A172 (cell line): ENCODE measurements at places on chromosomes 5 and 9.
A peak's percentile ranks its signal among the peaks of the same experiment; 100 is the strongest.

GRCh38 chr5:137735555-137736284 is at the start of gene KLHL3:
KLHL3 (minus strand) TSS chr5:137736089; CDS start chr5:137735646, 443 bp downstream.
- DNase-seq = no peak

GRCh38 chr5:150690760-150691159 is 10.1 kb downstream of the RBM22 start:
- no peak for DNase-seq

DNA sequence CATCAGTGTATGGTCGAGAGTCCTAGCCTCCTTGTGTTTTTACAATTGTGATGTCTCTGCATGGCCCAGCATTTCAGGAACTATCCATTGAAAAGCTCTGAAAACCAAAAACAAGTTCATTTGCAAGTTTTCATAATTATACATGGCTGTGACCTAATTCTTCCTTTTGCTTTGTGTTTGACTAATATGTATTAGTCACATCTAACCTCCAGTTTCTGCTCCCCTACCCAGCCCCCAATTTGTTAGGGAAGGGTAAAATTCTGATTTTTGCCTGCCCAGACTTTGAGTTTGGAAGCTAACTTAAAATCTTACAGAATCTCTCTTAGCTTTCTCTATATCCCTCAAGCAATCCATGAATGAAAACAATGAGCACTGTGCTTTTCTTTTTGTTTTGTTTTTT is 128.2 kb upstream of the SEMA6A start:
- DNase-seq = no peak

DNA sequence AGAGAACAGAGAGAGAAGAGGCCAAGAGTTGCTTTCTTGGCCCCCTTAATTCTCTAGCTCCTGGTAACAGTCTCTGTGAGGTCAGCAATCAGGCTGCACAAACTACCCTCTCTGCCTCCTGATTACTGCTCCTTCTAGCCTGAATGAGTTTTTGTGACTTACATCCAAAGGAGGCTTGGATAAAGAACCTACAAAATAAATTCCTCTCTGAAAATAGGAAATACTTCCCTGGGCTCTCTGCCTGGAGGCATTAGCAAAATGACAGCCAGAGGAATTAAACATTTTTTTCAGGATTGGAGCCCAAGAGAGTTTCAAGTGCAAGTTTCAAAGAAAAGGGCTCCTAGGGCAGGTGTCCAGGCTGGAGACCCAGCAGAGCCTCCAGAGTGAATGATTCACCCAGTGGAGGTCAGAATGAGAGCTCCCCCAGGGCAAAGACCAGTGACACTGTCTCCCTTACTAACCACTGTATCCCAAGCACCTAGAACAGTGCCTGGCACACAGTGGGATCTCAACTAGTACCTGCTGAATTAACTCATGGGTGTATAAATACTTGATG is 162.5 kb downstream of the SPOCK1 start:
- no peak for DNase-seq

- no peak for DNase-seq
Observed at GRCh38 chr5:136075466-136075891, 46.7 kb downstream of the TGFBI start.

DNA sequence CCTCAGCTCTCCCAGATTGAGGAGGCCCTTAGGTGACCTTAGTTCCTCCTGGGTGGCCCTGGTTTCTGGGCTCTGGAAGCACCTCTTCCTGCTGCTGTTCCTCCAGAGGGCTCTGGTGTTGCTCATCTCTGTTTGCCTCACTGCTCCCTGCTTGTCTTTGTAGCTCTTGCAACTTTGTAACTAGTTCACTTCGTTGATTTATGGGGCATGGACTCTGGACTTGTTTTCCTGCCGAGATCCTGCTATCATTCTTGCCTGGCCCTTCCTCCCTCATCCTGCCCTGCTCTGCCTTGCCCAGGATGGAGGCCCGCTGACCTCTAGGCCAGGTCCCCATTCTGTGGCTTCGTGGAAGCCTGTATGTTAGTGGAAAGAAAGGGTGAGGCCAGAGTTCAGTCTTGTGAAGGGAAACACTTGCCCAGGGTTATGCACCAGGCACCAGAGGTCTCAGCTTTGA is 169.3 kb downstream of the MACROH2A1 start:
- no peak for DNase-seq

DNA sequence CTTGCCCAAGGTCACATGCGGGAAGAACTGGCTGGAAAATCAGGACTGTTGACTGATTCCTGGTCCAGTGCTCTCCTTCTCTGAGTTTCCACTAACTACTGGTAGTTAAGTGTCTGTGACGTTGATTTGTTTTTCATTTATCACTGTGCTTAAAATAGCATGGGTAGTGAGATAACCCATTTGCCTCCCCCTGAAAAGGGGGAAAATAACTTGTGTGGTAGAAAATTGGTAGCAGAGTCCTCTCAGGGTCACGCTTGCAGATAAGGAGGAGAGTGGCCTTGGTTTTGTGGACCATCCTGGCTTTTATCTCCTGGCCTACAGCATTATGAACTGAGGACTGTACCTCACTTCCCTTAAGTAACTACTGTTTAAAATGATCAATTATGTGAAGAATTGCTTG is 10.9 kb downstream of the FUBP3 start:
- DNase-seq = no peak

DNA sequence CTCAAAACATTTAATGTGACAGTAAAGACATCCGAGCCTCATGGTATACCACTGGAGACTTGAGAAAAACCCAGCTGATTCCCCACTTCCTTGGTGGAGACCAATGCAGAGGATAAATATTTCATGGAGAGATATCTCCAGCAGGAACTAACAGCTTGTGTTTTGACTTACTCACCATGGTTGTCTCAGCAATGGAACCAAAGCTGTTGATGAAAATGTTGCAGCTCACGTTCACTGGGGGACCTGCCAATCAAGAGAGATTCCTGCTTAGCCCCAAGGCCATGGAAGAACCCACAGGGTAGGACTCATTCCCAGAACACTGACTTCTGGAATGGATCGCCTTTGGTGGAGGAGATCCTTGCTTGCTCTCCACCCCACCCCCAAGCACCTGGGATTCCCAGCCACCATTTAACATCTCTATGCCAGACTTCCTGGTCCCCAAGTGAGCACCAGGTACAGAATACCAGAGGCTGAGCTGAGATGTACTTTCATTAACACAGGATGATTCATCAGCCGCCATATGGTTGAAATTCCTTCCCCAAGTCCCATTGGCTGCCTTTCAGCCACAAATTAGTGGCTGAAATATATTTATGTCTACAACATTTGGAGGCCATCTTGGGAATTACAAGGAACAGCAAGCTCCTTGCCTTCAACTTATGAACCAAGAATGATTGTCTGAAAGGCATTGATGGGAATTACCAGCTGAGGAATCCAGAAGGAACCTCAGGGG is 37.9 kb downstream of the GLRA1 start:
- DNase-seq = peak; percentile 50

DNA sequence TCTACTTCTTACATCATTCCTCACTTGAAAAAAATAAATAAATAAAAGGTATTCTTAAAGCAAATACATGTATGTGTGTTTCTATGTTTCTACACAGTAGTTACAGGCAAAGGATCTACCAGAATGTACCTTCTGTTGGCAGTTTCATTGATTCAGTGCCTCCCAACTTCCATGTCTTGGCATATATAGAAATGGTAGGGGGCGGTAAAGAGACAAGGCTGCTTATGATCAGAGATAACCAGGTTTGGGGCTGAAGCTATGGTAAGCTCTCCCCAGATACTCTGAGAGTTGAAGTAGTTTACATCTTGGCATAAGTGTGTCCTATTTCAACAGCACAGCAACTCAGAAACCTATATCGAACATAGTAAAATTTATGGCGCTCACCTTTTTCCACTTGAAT is 1075.4 kb upstream of the C9orf72 start:
- no peak for DNase-seq
